Temporal lobe (tissue), 4 donors: ENCODE measurements at places on chromosomes 5 and 9. TPM values are rescaled to one million over a fixed set of nuclear protein-coding genes. Genes with fewer than 3 reads are reported as not detected.

Gene PDE6A
- not detected for total RNA-seq

Gene FGD3
- 18.7 TPM for total RNA-seq

Gene C9orf43
- 0.25 TPM for total RNA-seq

Gene GFRA3
- not detected for total RNA-seq

Gene TMEM215
- 0.25 TPM for total RNA-seq

Gene RMI1
- total RNA-seq = 17.2 TPM

Gene SPINK7
- total RNA-seq = not detected

Gene ALDH1A1
- total RNA-seq = 0.98 TPM

Gene CDX1
- total RNA-seq = not detected

Gene SLC6A3
- not detected for total RNA-seq
